ENCODE measurements at places on chromosomes 11 and 22.

GRCh38 chr11:81647374-81647773, 1086.3 kb downstream of the FAM181B start:
- no peak for DNase-seq

- DNase-seq = no peak
Measured at GRCh38 chr11:1276041-1276790, 33.2 kb downstream of the TOLLIP start.

GRCh38 chr22:44382116-44383038, 69.6 kb upstream of the SHISAL1 start:
- no peak for DNase-seq

DNA sequence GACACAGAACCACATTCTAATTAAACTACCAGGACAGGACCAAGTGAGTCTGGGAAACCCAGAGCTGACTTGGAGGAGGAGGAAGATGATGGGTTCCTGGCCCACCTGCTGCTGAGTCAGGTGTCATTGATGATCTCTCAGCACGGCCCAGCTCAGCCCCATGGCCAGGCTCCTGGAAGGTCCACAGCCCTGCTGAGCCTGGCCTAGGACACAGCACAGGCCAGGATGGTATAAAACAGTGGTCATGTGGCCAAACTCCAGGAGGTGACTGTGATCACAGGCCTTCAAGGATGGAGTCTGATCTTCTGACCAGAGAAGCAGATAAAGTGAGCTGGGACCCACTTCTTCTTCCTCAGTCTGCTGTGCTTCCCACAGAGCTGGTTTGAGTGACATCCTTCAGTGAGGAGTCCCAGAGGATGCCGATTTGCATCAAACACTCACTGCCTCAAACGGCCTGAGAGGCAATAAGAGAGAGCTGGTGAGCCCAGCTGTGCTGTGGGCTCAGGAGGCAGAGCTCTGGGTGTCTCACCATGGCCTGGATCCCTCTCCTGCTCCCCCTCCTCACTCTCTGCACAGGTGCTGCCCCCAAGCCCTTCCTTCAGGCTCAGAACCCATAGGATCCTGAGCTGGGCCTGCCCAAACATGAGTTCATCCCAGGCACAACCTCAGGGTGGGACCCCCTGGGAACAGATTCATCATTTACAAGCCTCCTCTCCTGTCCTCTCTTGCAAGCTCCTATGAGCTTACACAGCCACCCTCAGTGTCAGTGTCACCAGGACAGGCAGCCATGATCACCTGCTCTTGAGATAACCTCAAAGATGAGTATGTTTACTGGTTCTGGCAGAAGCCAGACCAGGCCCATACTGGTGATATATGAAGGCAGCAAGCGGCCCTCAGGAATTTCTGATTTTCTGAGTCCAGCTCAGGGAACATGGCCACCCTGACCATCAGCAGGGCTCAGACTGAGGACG, 37.7 kb upstream of the IGLL5 start:
- no peak for DNase-seq

GRCh38 chr11:109785714-109786113, 307.5 kb upstream of the ZC3H12C start:
- DNase-seq = no peak

GRCh38 chr22:19228179-19228578, 49.6 kb upstream of the SLC25A1 start:
- DNase-seq = no peak

- no peak for DNase-seq
Measured at GRCh38 chr11:45150943-45151342, 4.5 kb downstream of the PRDM11 start.

- no peak for DNase-seq
Measured at GRCh38 chr11:104772806-104773241, 125.4 kb downstream of the CASP12 start.

DNA sequence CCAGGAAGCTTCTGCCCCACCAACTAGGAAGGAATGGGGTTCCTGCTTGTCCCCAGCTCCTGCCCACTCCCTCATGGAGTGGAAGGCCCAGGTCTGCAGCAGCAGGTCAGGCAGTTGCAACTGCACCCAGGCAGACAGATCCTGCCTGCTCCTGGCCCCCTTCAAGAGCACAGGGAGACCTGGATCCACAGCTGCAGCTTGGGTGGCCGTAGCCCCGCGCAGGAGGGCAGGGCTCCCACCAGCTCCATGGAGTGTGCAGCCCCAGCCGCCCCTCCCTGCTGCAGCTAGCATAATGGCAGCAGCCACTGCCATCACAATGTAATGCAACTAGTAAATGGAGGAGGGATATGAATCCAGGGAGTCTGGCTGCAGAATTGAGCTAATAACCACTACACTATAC, 187.5 kb upstream of the PLET1 start:
- DNase-seq = no peak

DNA sequence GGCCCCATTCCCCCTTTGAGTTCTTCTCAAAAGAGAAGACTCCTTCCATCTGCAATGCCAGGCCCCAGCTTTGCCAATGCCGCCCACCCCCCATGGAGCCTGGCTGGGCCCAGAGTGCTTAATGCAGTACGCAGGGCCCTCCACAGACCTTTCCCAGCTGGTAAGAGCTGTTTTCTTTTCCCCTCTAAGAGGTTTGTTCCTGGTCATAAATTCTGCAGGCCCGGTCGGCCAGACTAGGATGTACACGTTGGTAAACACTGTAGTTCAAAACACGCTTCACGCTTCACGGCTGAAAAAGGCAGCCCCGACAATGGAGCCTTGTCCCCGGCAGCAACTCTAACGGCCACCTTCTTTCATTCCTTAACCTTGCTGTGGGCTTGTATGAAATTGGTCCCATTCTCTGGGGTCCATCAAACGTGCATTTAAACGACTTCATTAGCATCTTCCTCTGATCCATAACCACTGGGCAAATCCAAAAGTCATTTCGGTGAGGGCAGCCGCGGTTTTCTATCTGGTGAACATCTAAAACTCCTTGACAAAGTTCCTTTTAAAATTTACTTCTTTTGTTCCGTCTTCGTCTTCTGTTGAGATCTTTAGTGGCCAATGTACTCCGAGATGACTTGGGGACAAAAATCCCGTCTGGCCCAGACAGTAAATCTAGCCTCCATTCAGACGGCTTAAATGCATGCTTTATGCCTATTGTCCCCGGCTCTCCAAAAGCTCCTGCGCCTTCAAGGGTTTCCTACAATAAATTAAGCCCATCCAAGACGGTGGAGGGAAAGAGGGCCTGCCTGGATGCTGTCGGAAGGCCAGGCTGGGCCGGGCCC, 60.0 kb upstream of the MYEOV start:
- no peak for DNase-seq

DNA sequence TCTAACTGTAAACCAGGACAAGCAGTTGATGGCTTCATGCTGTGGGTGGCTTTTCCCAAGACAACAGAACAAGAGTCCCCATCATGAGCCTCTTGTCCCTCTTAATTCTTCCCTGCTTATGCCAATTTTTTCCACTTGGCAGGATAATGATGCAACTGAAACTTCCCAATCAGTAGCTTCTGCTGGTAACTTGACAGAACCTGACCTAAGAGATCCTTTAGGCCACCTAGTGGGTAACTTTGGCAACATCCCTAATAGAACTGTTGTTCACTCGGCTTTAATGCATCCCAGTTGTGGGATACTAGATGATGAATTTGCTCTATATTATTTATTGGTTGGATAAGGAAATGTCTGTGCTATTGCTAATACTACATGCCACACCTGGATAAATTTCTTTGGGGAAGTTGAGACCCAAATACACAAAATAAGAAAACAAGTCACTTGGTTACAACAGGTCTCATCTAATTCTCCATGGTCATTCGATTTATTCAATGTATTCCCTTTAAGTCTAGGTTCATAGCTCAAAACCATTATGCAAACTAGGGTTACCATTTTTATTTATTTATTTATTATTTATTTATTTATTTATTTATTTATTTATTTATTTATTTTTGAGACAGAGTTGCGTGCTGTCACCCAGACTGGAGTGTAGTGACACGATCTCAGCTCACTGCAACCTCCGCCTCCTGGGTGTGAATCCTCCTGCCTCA, 41.4 kb upstream of the NFAM1 start:
- DNase-seq = no peak

DNA sequence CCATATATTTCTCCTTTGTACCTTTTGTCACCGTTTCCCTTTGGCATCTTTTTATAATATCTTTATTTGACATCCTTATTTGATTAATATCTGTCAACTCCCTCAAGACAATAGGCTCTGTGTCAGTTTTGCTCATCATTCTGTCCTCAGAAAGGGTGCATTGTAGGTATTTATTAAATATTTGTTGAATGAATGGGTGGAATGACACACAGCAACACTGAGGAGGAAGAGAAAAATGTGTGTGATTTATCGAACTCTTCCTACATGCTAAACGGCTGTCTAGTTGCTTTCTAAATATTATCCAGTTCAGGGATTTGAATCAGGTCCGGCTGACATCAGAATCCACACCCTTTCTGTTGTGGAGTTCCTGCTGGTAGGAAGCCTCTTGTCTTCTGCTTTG, 98.2 kb downstream of the NAV2 start:
- no peak for DNase-seq

DNA sequence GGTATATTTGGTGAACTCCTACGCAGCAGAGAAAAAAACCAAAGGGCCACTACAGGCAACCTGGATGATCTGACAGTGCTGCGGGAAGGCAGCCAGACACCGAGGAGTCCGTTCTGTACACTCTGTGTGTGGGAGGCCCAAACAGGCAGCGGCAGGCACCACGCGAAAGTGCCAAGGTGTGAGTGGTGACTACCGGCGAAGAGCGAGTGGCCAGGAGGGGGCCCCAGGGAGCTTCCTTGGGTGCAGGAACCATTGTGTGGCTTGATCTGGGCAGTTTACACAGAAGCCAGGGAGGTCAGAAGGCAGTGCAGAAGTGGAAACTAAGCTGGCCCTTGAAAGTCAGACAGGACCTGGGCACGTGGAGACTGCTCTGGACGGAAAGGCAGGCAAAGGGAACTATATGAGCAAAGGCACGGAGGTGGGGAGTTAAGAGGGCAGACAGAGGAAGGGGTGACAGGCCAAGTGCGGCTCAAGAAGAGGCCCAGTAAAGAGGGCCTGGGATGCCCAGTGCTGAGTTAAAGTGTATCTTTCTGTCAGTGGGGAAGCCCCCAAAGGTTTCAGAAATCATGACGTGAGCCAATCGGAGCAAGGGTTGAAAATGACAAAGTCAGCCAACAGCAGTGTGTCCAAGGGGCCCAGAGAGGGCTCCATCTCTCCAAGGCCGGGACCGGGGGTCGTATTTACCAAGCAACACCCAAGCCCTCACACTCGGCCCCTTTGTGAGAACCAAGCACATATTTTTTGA, 10.6 kb downstream of the TMEM184B start:
- DNase-seq = peak; percentile 61

- no peak for DNase-seq
Measured at GRCh38 chr11:34267013-34267412, 90.8 kb downstream of the ABTB2 start.

GRCh38 chr11:6505577-6506240, 8.6 kb downstream of the DNHD1 start:
- DNase-seq = no peak

DNA sequence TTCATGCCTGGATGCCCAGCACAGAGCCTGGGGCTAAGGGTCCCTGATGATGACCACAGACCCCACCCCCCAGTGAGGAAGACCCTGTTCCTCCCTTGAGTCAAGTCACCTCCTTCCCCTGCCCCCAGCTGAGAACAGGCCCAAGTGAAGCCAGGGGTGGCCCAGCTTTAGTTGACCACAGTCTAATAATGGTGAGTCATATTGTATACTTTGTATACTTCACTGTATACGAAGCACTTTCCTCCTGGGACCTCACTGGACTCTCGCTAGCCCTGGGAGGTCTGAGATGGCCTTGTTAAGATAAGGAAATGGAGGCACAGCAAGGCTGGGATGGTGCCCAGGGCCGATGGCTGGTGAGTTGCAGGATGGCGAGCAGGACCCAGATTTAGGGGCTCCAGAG, 3.7 kb upstream of the FLRT1 start:
- no peak for DNase-seq

- DNase-seq = no peak
Measured at GRCh38 chr22:37174964-37175363, 13.1 kb downstream of the C1QTNF6 start.

DNA sequence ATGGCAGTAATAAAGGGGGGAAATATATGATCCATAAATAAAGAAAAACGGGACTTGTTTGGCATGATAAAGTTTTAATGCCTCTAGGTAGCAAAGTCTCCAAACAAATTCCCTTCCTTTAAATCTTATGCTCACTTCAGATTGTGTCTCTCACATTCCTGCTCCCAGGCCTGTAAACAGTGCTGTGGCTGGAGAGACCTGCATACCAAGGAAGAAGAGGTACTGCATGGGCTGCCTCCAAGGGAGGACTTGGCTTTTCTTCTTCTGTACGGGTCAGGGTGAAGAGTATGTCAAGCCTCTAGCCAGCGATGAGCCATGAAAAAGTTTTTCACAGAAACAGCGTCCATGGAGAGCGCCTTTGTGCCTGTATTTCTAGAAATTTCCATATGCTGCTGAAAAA, 161.8 kb downstream of the KIRREL3 start:
- no peak for DNase-seq

- DNase-seq = no peak
Measured at GRCh38 chr11:66321606-66322005, 4.8 kb upstream of the CD248 start.

DNA sequence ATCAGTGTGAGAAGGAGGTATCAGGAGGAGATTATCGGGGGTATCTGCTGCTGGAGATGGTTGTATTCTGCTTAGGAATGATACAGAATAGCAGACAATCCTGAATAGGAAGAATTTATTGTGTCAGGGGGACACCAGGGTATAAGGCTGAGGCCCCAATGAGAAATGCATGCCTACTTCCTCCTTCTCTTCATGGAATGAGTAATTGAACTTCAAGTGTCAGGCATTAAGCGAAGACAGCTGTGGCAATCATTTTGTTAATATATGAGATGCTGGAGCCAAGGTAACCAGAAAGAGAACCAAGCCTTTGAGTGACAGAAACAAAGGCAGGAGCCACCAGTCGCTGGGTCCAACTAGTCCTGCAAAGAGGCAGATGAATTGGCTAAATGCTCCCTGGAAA, 49.1 kb downstream of the KIRREL3 start:
- no peak for DNase-seq

DNA sequence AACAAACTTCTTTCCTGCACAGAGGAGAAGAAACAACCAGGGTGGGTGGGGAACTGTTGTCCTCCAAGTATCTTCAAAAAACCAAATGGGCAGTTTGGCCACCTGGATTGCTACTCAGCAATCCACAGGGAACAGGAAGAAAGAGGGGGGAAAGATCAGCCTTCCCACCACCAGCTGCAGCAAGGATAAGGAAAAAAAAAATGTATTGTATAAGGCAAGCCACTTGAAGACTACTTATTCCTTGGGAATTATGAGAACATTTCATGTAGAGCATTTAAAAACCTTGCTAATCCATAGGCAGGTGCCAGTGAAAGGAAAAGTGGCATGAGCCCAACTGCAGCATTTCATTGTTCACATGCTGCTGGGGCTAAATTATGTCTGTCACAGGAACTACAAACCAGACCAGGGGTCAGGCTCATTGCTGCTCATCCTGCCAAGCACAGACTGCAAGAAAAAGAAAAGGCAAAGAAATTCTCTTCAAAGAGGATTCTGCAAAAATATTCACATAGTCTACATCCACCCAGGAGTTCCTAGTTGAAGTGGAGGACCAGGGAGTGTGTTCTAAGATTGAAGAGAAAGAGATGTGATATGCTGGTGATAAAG, 2.2 kb downstream of the RAB30 start:
- DNase-seq = no peak

Data from stimulated activated naive CD8-positive, alpha-beta T cell treated with anti-CD3 and anti-CD28 coated beads, Interleukin-15, Interleukin-2, amounts not matched to agents 100 U/mL and 50 U/mL, for 24 hours (primary cell).